Endodermal cell (in vitro differentiated cells): ENCODE measurements at places on chromosomes 2 and 18. TPM values are rescaled to one million over a fixed set of nuclear protein-coding genes. Genes with fewer than 3 reads are reported as not detected.

The RAMP1 gene
- 0.40 to 0.76 TPM in 2 of 3 replicates, not detected in the other for total RNA-seq

GRCh38 chr18:31321719-31322118, 3.8 kb downstream of the DSG1 start:
- no peaks in the 10 kb centered on the region for H3K4me1 ChIP-seq
- DNase-seq, result no peak

The GPR55 gene
- total RNA-seq, result 5.6 and 7.5 TPM in 2 replicates

GRCh38 chr2:144333143-144333555, 186.8 kb downstream of the ZEB2 start:
- no peak for DNase-seq
- H3K4me3 ChIP-seq, result peak overlapping the region; percentile 79
- no peaks in the 10 kb centered on the region for H3K4me1 ChIP-seq
- H3K27me3 ChIP-seq, result peaks cover 7% of the 10 kb centered on the region
- H3K36me3 ChIP-seq, result no peaks in the 10 kb centered on the region

DNA sequence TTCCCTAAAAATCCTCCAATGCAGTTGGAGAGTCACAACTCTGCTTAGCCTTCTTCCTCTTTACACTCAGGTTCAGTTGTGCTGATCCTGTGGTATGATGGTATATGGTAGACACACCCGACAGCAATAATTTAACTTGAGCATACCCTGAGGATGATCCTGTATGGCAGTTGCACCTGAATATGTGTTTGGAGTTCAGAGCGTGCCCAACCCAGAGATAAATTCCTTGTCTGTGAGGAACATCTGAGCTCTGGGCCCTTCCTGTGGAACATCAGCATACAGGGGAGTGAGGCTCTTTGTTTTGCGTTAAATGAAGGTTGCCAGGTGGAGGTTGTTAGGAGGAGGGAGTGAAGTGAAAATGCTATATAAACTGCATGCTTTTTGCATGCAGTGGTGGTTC, 187.7 kb downstream of the MYO3B start:
- peaks cover 18% of the 10 kb centered on the region for H3K4me1 ChIP-seq
- H3K4me3 ChIP-seq, result no peak overlapping the region
- no peak overlapping the region for H3K27ac ChIP-seq
- no peak for DNase-seq

The GRHL1 gene
- 2.7 and 3.3 TPM in 2 replicates for total RNA-seq

DNA sequence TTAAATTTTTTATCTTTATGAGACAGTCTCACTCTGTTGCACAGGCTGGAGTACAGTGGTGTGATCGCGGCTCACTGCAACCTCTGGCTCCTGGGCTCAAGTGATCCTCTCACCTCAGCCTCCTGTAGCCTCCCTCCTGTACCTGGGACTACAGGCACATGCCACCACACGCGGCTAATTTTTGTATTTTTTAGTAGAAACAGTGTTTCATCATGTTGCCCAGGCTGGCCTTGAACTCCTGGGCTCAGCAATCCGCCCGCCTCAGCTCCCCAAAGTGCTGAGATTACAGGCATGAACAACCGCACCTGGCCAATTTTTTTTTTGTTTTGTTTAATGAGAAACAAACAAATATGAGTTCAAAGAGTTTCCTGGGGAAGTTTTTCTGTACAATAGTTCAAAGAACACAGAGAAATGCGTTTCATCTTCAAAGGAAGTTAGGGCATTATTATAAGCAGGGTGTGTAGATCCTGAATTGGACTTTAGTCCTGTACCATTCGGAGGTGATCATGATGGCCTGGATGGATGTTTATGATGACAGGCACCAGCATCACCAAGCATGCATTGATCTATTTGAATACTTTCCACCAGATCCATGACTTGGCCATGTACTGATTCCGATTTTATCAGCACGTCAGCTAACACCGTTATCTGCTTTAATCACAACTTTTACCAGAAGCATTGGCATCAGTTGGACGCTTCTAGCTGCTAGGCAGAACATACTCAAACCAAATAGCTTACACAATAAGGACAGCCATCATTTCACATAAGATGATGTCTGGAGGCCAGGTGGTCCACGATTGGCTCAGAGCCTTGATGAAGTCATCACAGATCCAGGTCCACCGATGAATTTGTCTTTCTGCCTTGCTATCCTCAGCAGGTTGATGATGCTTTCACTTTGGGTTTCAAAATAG, 28.9 kb downstream of the TCF23 start:
- H3K4me1 ChIP-seq, result no peaks in the 10 kb centered on the region
- DNase-seq, result no peak
- no peak overlapping the region for H3K27ac ChIP-seq
- H3K27me3 ChIP-seq, result peaks cover 11% of the 10 kb centered on the region
- H3K36me3 ChIP-seq, result no peaks in the 10 kb centered on the region

- no peaks in the 10 kb centered on the region for H3K27me3 ChIP-seq
- H3K27ac ChIP-seq, result peak overlapping the region; percentile 58
- H3K4me1 ChIP-seq, result no peaks in the 10 kb centered on the region
- DNase-seq, result peak; percentile 66
- H3K36me3 ChIP-seq, result peaks cover 3% of the 10 kb centered on the region
Observed at GRCh38 chr2:62705859-62706720, 577 bp downstream of the EHBP1 start.

DNA sequence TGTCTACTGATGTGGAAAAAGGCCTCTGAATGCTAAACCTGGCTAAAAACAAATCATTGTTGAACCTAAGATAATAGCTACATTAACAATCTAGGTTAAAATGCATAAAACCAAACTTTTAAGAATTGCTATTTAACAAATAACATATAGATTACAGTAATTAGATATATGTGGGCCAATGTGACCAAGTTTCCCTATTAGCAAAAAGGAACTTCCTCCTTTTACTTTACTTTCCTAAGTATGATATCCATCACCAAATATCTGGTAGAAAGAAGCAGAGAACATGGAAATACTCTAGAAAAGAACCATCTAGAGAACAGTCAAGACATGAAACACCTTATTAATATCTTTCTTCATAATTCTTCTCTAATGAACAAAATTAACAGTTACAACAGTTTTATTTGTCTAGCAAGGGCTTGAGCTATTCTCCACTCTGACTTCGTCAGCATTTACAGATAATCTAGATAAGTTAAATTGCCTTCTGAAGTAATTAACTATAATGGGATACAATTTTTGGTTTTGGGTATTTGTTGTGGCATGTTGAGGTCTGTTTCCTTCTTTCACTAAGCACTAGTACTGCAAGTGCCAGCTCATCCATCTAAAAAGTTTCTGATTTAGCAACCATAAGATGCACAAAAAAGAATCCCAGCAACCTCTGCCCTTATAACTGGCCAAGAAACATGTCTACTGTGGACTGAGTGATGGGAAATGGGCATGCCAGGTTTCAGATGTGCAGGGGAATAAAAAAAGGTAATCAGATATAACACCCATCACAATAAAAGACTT, 53.3 kb downstream of the MEMO1 start:
- H3K36me3 ChIP-seq, result no peaks in the 10 kb centered on the region
- no peak overlapping the region for H3K27ac ChIP-seq
- no peaks in the 10 kb centered on the region for H3K27me3 ChIP-seq
- DNase-seq, result no peak
- no peak overlapping the region for H3K4me3 ChIP-seq

- H3K4me3 ChIP-seq, result no peak overlapping the region
- DNase-seq, result no peak
- H3K27me3 ChIP-seq, result no peaks in the 10 kb centered on the region
- no peak overlapping the region for H3K27ac ChIP-seq
- no peaks in the 10 kb centered on the region for H3K36me3 ChIP-seq
Observed at GRCh38 chr2:203619267-203619878, 84.3 kb upstream of the RAPH1 start.

The ODC1 gene
- total RNA-seq, result 108 and 128 TPM in 2 replicates

The ZNF521 gene
- 23.6 and 26.9 TPM in 2 replicates for total RNA-seq

GRCh38 chr2:223055140-223055539, 3.1 kb downstream of the KCNE4 start:
- no peaks in the 10 kb centered on the region for H3K36me3 ChIP-seq
- H3K27ac ChIP-seq, result no peak overlapping the region
- DNase-seq, result no peak
- no peaks in the 10 kb centered on the region for H3K4me1 ChIP-seq
- H3K27me3 ChIP-seq, result no peaks in the 10 kb centered on the region
